ENCODE measurements at places on chromosomes 3 and 15.

DNA sequence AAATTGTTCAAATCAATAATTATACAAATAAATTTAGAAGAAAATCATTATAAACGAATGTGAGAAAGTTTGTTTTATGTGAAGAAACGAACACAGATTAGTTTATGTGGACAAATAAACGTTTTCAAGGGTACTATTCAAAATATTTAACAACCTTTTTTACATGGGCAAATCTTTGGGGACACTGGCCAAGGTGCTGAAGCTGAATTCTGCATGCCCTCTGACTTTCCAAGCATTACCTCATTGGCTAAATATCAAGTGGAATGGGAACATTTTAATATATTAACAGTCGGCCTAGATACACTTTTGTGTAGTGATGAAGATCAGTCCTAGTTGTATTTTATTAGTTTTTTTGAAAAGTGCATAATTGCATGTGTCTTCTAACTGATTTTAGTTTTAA lies 636.4 kb upstream of the DPPA4 start:
- DNase-seq, result no peak

DNA sequence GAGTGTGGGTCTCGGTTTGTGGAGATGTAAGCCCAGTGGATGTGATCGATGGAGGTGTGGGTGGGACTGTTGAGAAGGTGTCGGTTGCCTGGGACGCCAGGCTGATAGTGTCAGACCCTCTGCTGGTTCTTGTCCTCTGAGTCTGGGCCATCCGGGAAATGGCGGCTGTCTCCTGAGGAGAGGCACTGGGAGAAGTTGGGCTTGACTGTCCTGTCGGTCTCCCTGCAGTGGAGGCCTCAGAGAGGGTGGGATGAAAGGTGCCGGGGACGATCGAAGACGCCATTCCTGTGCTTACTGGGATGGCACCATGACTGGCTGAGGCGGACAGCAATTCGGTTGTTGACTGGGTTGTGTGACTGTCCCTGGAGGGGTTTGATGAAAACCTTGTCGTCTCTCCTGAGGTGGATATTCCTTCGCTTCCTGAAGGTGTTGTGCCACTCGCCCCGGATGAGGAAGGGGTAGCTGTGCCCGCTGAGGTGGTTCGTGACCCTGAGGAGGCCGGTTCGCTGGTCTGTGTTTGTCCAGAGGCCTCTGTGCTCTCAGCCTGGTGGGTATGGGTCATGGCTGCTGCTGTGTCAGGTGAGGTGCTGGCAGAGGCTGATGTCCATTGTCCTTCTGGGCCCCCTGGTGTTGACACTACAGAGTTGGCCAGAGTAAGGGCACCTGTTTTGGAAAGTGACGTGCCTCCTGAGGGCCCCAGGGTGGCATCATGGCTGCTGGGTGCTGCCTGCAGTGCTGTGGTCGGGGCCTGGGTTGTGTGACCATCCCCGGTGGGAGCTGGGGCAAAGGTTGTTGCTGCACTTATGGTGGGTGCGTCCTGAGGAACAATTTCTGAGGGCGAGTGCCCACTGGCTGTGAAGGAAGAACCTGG lies 22.8 kb downstream of the MUC4 start:
- no peak for DNase-seq

- DNase-seq, result no peak
These were observed 685.6 kb downstream of the AGBL1 start for GRCh38 chr15:86765281-86765680.

DNA sequence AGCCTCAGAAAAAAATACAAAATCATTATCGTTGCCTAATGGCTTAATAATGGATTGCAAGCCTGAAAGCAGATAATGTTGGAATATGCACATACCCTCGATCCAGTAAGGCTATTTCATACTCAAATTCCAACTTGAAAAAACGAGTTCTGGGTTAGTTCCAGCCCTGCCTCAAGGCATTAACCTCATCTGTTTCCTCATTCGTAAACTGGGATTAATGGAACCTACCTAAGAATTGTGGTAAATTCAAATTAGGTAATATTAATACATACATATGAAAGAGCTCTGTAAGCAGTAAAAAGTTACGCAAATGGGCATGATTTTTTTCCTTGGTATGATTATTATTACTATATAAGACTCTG lies 107.5 kb downstream of the SRGAP3 start:
- DNase-seq, result no peak

- peak; percentile 63 for DNase-seq
These were observed 2.8 kb downstream of the SQOR start for GRCh38 chr15:45637552-45638033.

- DNase-seq, result no peak
These were observed 13.3 kb upstream of the MYZAP start for GRCh38 chr15:57578288-57578900.

- peak; percentile 71 for DNase-seq
These were observed 31.9 kb downstream of the SH3BP5 start for GRCh38 chr3:15300323-15301078.

- DNase-seq, result no peak
These were observed 281.3 kb downstream of the CLSTN2 start for GRCh38 chr3:140216249-140216648.

DNA sequence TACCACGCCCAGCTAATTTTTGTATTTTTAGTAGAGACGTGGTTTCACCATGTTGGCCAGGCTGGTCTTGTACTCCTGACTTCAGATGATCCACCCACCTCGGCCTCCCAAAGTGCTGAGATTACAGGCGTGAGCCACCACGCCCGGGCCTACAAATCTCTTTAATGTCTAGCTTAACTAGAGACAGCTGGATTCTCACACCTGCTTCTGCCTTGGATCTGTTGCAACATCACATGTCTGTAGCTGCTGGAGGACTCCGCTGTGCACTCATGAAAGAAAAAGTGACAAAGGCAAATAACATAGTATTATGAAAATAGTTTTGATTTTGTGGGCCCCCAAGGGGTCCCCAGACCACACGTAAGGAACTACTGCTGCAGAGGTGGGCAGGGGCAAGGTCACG lies 85.9 kb downstream of the NCEH1 start:
- DNase-seq, result no peak

- DNase-seq, result no peak
These were observed 25.6 kb upstream of the FAM174B start for GRCh38 chr15:92681141-92681631.

GRCh38 chr3:150635526-150635925 lies 32.4 kb downstream of the SELENOT start:
- DNase-seq, result no peak

DNA sequence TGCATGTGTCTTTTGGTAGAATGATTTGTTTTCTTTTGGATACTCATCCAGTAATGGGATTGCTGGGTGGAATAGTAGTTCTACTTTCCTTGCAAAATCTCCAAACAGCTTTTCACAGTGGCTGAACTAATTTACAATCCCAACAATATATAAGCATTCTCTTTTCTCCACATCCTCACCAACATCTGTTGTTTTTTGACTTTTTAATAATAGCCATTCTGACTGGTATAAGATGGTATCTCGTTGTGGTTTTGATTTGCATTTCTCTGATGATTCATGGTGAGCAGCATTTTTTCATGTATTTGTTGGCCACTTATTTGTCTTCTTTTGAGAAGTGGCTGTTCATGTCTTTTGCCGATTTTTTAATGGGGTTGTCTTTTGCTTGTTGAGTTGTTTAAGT lies 55.8 kb downstream of the ST8SIA2 start:
- DNase-seq, result no peak

- no peak for DNase-seq
These were observed 2.0 kb downstream of the SAMD7 start for GRCh38 chr3:169913323-169913722.

DNA sequence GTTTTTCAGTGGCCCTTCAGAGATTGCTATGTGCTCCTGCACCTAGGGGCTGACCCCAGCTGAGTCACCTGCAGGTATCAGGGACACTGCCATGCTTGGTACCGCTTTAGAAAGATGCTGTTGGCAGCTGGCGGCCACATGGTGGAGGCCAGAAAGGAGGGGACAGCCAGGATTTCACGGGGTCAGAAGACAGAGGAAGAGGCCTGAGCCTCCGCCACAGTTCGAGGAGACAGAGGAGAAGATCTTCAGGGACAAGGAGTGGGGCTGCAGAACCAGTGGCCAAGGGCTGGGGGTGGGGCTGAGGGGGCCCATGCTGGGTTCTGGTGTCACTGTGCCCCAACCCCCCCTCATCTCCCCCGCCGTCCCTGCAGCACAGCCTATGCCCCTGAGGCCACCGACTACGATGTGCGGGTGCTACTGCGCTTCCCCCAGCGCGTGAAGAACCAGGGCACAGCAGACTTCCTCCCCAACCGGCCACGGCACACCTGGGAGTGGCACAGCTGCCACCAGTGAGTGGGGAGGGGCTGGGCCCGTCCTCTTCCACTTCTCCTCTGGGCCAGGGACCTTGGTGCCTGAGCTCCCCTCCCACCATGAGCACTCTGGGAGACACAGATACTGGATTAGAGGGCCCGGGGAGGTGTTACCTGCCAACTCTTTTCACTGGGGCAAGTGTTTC lies 19.9 kb downstream of the LOXL1 start:
- DNase-seq, result no peak

DNA sequence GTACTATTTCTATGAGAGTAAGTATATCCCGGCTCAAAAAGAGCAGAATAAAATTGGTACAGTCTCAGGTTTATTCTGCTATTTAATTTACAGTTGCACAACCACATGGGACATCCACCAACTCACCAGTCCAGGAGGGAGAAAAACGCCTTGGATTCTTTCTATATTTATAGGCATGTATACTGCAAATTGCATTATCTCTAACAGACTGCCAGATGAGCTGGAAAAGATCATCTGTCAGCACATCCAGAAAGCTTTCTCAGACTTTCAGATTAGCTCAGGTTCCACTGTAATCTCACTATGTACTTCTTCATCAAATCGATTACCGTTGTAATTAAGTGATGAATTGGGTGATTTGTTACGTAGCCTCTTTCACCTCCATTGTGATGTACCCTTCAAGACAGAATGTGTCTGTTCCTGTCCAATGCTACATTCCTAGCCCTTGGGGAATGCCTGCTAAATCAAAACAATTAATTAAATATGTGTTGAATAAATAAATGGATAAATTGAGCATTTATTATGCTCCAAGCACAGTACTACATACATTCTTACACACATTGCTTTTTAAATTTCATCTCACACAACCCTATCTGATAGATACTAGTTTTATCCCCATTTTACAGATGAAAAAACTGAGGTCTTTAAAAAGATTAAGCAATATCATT lies 38.1 kb upstream of the TMC3 start:
- no peak for DNase-seq

GRCh38 chr15:60989696-60990095 lies 239.4 kb downstream of the RORA start:
- DNase-seq, result no peak

DNA sequence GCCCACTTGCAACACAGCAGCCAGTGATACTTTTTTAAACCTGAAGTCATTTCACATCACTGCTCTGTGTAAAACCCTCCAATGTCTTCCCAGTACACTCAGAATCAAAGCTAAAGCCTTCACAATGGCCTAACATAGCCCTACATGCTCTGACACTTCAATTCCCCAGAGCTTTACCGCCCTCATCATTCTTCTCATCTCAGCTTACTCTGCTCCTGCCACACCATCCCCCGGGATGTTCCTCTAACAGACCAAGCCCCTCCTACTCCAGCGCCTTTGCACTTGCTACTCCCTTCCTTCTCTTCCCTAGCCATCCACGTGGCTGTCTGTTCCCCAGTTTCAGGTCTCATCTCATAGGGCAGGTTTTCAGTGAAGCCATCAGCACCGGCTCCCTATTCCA lies 194.0 kb downstream of the SSR3 start:
- no peak for DNase-seq

DNA sequence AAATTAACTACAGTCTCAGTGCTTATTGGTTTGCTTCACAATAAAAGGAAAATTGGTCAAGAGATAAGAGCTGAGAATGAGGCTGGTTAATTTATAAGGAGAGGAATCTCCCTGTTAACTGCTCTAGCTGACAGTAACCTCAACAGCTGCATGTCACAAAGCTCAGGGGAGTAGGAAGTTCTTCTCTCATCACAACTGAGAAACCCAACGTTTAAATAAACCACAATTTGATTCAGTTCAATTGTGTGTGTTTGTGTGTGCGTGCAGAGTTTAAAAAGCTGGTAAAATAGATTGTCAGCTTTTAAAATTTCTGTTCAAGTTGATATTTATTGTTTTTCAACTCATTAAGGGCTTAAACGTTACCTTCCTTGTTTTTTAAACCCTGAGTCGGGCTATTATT lies 3.5 kb upstream of the TGFBR2 start:
- DNase-seq, result no peak

- DNase-seq, result no peak
These were observed 97.5 kb downstream of the CHDH start for GRCh38 chr3:53748512-53749271.

GRCh38 chr3:32862247-32862935 lies 44.6 kb downstream of the TRIM71 start:
- DNase-seq, result no peak

GRCh38 chr3:49712631-49713317 lies 6.7 kb downstream of the AMIGO3 start:
- no peak for DNase-seq

DNA sequence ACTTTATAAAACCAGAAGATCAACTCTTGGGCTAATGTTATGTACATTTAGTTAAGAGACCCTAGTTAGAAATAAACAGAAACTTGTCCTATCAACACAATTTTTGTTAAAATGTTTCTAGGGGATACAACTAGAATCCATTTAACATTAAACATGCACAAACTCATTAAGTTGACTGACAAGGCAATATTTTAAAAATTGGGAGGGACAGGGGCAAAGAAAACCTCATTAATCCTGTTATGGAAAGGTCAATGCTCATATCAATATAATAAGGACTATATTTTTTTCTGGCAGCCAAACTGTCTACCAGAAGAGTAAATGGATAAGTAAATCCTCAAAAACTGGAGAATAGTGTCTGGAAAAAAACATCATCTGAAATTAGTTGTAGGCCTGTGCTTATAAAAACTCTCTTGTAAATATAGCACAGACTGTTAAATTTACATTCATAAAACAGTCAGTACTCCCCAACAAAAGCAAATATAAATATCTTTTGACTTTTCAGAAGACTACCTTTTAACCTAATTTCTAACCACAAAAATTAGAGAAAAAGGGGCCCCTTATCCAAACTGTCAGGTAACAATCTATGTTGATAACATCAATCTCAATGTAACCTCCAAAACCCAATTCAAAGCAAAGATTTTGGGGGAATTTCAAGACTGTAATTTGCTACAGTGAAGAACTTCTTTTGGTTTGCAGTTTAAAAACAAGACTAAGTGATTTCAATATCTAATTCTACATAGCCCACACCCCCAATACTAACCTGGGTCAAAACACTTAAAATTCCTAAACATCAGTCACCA lies 4.2 kb downstream of the TRA2B start:
- no peak for DNase-seq

- no peak for DNase-seq
These were observed 295.7 kb upstream of the WNT5A start for GRCh38 chr3:55782807-55783206.
